Stimulated activated CD4-positive, alpha-beta T cell treated with anti-CD3 and anti-CD28 coated beads, Interleukin-1b, Interleukin-23, amount 100 ng/mL, for 24 hours (primary cell): ENCODE measurements at places on chromosomes 6 and 20.

DNA sequence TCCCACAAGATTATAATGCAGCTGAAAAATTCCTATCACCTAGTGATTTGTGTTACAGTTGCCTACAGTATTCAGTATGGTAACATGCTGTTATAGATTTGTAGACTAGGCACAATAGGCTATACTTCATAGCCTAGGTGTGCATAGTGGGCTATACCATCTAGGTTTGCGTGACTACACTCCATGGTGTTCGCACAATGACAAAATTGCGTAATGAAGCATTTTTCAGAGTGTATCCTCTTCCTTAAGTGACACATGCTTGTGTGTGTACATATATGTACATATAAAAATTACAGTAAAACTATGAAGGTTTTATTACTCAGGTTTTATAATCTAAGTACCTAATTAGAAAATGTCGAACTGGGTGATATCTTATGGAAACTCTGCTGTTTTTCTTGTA lies 133.0 kb downstream of the FARS2 start:
- no peak for DNase-seq

GRCh38 chr6:111183702-111184517 lies 96.6 kb downstream of the SLC16A10 start:
- no peak for DNase-seq

GRCh38 chr6:97399208-97399607 lies 116.2 kb upstream of the MMS22L start:
- DNase-seq, result no peak

DNA sequence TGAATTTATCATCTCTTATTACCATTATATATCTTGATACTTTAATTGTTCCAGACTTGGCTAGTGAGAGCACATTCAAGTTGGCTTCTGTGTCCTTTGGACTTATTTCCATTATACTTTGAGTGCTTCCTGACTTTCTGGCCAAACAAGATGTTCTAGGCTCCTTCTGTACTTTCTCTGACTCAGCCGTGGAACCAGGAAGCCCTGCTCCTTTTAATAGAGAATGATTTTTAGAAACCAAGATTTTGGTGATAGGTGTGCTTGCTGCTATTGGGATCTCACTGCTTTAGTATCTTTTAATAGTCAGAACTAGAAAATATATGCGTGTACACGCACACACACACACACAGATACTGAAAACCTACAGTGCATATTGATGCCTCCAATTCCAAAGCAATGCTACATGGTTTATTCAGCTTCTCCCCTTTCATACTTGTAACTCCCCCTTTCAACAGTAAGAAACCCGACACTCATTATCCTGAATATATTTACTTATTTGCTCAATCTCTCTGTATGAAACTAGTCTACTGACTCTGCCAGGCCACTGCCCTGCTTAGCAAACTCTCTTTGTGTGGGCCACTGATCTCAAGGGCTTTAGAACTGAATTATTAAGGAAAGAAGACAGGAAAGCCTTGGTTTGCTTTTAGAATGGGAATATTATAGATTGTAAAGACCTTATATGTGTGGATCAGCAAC lies 42.7 kb upstream of the EZR start:
- no peak for DNase-seq

DNA sequence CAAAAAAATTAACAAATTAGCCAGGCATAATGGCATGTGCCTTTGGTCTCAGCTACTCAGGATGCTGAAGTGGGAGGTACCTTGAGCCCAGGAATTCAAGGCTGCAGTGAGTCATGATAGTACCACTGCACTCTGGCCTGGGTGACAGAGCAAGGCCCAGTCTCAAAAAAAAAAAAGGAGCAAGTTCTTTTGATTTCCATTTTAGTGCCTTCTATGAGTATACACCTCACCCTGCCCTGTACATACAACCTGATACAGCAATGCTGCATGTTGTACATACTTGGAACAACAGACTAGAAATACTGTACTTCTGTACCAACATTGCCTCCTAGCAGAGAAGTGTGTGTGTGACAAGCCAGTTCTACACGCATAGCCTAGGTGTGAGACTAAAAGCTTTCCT lies 97.3 kb upstream of the CARMIL1 start:
- DNase-seq, result no peak

DNA sequence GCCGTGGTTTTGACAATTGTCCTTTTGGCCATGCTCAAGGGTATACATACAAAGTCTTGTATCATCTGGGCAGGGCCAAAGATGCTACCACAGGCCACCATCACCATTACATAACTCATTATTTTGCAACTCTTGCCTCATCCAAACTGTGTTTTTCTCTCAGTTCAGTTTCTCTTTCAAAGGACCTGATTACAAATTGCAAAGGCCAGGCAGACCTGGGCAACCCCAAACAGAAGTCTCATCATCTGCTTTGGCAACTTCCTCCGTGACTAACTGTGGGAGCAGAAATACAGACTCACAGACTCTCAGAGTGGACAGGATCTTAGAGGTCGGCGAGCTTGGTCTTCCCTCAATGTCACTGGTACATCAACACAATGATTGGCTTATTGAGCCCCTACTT lies 117.8 kb upstream of the NEDD9 start:
- no peak for DNase-seq

GRCh38 chr6:31666337-31666965 lies 571 bp downstream of the CSNK2B start:
- DNase-seq, result no peak

GRCh38 chr20:15630360-15630759 lies 942.9 kb downstream of the KIF16B start:
- no peak for DNase-seq

DNA sequence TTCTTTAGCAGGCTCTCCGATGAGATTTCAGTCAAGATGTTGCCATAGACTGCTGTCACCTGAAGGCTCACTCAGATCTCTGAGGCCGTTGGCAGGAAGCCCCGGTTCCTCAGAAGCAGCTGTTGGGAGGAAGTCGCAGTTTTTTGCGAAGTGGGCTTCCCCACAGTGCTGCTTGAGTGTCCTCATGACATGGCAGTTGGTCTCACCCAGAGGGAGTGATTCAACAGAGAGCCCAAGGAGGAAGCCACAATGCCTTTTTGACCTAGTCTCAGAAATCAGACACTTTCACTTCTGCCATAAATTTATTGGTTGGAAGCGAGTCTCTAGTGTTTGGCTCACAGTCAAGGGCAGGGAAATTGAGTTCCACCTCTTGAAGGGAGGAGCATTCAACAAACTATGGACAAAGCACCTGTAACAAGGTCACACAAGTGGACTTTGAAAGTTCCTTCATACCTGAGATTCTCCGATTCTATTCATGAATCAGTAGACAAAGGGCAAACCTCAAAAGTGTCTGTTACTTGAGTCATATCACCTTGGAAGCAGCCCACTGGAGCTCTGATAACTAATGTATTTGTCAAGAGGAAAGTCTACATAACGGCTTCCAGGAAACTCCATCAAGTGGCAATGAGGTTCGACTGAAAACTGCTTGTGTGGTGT lies 208.3 kb downstream of the TASP1 start:
- DNase-seq, result no peak

GRCh38 chr20:16749573-16749972 lies 1.4 kb downstream of the OTOR start:
- DNase-seq, result no peak

GRCh38 chr20:58625585-58625984 lies 25.5 kb upstream of the STX16 start:
- no peak for DNase-seq

- no peak for DNase-seq
Measured at GRCh38 chr6:157230910-157231309, 92.4 kb downstream of the TMEM242 start.

DNA sequence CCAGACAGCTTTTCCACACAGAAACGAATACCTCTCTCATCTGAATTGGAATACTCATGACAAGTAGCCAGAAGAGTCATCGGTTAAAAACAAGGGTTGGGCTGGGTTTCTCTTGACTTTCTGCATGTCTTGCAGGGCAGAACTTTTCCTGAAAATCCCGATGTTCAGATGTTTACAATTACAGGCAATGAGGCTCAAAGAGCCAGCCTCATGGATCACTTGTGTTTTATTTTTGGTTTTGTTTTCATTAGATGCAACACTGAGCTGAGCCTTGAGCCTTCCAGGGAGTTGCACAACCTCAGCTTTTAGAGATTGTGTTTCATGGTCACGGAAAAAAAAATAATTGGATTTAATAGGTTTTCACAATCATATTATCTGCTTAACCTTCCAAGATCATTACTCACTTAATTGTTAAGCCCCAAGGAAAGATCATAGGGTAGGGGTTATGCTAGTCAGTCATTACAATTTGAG lies 288.1 kb upstream of the PRDM1 start:
- DNase-seq, result no peak

GRCh38 chr6:150115769-150116168 lies 27.1 kb upstream of the PPP1R14C start:
- DNase-seq, result no peak

DNA sequence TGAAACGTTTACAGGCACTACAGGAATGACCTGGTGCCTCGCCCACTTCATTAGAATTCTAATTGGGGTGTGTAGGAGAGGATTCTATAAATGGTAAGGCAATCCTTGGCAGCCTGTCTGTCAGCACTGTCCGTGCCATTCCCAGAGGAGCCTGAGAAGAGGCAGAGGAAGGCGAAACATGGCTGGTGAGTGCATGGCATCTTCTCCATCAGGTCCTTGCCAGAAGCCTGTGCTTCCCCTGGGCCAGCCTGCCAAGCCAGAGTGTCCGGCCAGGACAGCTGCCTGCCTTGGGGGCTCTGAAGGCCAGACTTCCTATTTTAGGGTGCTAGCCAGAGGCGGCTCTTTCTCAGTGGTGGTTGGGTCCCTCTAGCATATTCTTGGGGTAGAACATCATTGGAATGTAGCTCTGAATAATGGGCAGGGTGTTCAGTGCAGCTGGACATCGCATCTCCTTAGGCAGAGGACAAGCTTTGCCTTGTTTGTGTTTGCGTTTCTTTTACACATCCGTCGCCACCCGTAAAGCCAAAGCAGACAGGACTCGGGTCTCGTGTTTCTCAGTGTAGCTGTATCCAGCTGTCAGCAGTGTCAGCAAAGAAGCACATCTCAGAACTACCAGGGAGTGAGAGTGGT lies at the start of gene TGM3:
Gene TGM3 (plus strand): TSS at position 116 of the 630 bp plus-strand sequence. CDS start 63 bp downstream, at position 179.
- no peak for DNase-seq

- DNase-seq, result no peak
Measured at GRCh38 chr6:89482126-89482525, 49.2 kb downstream of the ANKRD6 start.

DNA sequence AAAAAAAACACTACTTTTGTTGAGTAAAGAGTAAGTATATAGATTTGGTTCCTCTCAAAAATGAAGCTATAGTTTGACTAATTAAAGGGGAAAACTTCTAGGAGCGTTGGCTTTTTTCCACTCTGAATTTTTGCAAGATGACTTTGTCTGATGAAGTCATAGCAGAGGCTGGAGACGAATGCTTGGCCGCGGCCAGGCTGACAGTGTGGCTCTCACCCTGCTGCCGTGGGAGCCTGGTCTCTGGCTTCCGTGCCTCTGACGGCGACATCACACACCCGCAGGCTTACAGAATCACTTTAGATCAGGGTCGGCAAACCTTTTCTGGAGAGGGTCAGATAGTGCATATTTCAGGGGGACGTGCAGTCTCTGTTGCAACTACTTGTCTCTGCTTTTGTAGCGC lies 145.0 kb downstream of the PHACTR3 start:
- DNase-seq, result no peak

- DNase-seq, result no peak
Measured at GRCh38 chr6:14276667-14277404, 159.3 kb downstream of the CD83 start.

DNA sequence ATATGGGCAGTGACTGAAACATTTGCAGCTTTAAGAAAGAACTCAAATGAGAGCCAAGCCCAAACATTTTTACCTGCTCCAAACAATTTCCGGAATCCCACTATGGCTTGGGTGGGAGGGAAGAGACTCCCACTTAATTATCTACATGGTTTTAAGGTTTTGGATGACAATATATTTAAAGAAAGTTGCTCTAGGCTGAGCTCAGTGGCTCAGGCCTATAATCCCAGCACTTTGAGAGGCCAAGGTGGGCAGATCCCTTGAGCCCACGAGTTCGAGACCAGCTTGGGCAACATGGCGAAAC lies 9.5 kb upstream of the AKAP12 start:
- DNase-seq, result no peak

DNA sequence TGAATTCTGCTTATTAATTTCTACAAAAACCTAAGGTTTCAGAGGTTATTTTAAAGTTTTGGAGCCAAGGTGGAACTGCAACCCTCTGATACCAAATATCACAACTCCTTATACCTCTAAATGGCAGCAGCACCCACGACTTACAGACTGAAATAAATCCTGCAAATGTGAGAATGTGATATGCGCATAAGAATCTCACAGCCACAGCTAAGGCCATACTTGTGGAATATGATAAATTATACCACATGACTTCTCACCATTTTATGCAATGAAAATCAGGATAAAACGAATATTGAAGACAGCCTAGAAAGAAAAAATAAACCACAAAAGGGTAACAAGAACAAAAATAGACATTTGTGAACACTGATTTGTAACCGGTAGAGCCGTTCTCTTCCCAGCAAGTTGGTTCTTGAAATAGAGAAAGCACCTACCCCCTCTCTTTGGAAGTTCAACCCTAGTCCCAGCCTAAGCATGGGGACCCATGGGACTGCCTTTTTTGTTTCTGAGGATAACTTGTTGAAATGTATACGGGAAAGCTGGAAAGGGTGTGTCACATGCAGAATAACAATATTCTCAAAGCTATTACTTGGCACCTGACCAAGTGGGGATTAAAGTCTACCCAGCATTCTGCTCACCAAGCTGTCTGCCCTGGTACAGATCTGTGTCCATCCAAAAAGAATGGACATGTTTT lies 47.1 kb upstream of the MCM9 start:
- no peak for DNase-seq

DNA sequence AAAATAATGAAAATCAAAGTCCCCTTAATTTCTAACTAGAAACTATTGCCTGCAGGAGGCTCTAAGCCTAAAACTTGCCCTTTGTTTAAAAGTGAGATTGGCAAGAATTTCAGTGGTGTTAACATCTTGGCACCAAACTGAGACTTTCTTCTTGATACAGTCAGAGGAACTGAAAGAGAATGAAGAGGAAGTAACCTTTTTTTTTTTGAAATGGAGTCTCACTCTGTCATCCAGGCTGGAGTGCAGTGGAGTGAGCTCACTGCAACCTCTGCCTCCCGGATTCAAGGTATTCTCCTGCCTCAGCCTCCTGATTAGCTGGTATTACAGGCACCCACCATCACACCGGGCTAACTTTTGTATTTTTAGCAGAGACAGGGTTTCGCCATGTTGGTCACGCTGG lies 3.6 kb downstream of the DOP1A start:
- DNase-seq, result no peak

- no peak for DNase-seq
Measured at GRCh38 chr6:70375166-70375565, 38.1 kb upstream of the FAM135A start.
